ENCODE measurements at places on chromosomes 6 and 20.

- no peak for DNase-seq
These were observed 355.2 kb upstream of the ARID1B start for GRCh38 chr6:156421933-156422332.

DNA sequence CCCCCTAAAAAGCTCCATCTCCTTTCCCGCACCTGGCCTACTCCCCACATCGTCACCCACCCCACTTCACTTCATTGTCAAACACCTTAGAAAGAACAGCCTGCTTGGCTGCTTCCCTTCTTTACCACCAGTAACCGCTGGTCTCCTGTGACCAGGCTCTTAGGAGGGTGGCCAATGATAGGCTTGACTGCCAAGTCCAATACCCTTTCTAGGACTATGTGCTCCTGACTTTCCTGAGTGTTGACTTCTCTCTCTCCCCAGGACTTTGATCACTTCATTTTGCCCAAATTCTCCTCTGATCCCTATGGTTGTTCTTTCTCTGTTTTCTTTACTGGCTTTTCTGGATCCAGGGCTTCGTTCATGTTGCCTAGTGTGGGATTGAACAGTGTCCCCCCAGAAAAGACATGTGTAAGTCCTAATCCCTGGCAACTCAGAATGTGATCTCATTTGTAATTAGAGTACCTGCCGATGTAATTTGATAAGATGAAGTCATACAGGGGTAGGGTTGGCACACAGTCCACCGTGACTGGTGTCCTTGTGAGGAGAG lies 254.0 kb downstream of the GMDS start:
- no peak for DNase-seq

DNA sequence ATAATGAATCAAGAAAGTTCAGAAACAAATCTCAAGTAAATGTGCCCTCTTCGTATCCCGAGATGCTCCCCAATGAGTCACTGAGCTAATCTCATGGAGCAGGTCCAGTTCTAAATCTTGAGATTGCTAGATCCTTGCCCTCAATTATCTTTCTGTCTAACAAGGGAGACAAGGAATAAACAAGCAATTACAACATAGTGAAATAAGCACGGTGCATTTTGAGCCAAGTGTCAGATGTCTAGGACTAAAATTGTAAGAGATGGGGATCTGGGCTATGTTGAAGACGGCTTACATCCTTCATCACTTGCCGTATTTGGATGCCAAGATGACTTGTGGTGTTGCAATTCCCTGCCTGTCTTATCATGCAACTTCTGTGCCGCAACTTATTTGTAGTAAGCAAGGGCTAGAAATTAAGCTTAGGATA lies 56.5 kb upstream of the ADGRF1 start:
- no peak for DNase-seq

DNA sequence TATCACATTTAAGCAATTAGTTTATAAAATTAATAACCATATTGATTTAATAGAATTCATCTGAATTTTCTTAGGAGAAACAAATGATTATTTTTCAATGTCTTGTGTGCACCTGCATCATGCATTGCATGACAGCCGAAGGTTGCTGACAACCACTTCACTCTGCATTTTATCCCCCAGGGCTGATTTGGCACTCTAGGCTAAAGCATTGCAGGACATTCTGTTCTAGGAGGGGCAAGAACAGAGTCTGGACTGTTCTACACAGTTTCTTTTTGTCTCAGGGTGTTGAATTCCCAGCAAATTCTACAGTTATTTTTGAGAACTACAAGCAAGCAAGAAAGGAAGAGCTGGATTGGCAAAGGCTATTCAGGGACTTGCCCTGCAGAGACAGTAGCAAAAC lies 570.4 kb upstream of the EYS start:
- DNase-seq = no peak

GRCh38 chr6:41691426-41692079 lies 43.9 kb downstream of the TFEB start:
- DNase-seq = no peak

- peak; percentile 64 for DNase-seq
These were observed 5.2 kb upstream of the BPIFA3 start for GRCh38 chr20:33211817-33212424.

- DNase-seq = no peak
These were observed 8.8 kb downstream of the TCFL5 start for GRCh38 chr20:62852841-62853240.

GRCh38 chr20:49575551-49576060 lies 7.7 kb upstream of the PTGIS start:
- DNase-seq = peak; percentile 72

DNA sequence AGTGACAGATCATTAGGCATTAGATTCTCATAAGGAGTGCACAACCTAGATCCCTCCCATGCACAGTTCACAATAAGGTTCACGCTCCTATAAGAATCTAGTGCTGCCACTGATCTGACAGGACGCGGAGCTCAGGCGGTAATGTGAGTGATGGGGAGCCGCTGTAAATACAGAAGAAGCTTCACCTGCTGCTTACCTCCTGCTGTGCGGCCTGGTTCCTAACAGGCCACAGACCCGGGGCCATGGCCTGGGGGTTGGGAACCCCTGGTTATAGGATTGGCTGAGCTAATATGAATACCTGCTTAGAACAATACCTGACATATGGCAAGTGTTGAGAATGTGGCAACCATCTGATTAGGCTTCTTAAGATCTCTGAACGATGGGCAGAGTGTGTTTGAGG lies 2.4 kb downstream of the PNPLA1 start:
- DNase-seq = no peak
